ENCODE measurements at places on chromosomes 12 and 14. TPM values are rescaled to one million over a fixed set of nuclear protein-coding genes. Genes with fewer than 3 reads are reported as not detected.

DNA sequence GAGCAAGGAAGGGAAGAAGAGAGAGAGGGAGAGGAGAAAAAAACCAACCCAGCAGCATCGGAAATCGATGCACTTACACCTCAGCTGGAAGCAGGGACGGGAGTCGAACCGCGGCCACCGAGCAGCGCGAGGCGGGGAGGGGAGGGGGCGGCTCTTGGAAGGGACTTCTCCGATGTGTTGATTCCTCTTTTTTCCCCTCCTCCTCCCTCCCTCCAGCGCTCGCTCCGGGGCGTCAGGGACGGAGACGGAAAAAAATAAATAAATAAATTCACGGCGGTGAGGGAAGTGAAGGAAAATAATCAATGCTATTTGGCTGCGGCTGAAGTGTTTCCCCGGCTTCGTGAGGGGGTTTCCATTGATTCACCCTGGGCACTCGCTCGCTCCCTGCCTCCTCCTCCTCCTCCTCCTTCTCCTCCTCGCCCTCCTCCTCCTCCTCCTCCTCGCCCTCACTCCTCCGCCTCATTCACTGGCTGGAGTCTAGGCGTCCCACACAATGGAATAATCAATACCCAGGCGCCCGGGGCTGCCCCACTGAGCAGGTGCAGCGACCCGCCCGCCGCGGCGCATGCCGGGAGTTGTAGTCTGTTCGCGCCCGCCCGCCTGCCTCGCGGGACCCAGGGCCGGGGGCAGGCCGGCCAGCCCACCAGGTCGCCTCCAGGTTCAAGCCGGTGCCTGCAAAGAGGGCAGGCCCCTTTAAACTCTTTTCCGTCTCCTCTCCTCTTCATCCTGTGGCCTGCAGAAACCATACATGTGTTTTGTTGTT lies at the start of gene ZFHX2:
ZFHX2 (minus strand) TSS at position 500 of the 763 bp plus-strand sequence. CDS start 16,440 bp downstream, outside the sequence.
- DNase-seq = no peak

The RPL10L gene
- 0.43 TPM for total RNA-seq

- no peak for DNase-seq
Measured at GRCh38 chr14:31124197-31124596, 83.4 kb downstream of the HECTD1 start.

GRCh38 chr12:24846689-24847088 lies 102.2 kb downstream of the BCAT1 start:
- DNase-seq = no peak

GRCh38 chr12:67698672-67699581 lies 50.4 kb downstream of the DYRK2 start:
- DNase-seq = peak; percentile 37

- DNase-seq = no peak
Measured at GRCh38 chr14:80483331-80483730, 272.0 kb upstream of the DIO2 start.

GRCh38 chr14:54685286-54685845 lies 118.4 kb downstream of the SAMD4A start:
- no peak for DNase-seq

The MSI1 gene
- total RNA-seq = not detected

The FAM90A1 gene
- not detected for total RNA-seq

GRCh38 chr14:94079891-94080620 lies 946 bp downstream of the DDX24 start:
- DNase-seq = peak; percentile 59

- no peak for DNase-seq
Measured at GRCh38 chr14:104705340-104706047, 16.1 kb downstream of the INF2 start.

GRCh38 chr14:34629344-34629656 lies 648 bp downstream of the SNX6 start:
- DNase-seq = no peak

The OR6C68 gene
- not detected for total RNA-seq

DNA sequence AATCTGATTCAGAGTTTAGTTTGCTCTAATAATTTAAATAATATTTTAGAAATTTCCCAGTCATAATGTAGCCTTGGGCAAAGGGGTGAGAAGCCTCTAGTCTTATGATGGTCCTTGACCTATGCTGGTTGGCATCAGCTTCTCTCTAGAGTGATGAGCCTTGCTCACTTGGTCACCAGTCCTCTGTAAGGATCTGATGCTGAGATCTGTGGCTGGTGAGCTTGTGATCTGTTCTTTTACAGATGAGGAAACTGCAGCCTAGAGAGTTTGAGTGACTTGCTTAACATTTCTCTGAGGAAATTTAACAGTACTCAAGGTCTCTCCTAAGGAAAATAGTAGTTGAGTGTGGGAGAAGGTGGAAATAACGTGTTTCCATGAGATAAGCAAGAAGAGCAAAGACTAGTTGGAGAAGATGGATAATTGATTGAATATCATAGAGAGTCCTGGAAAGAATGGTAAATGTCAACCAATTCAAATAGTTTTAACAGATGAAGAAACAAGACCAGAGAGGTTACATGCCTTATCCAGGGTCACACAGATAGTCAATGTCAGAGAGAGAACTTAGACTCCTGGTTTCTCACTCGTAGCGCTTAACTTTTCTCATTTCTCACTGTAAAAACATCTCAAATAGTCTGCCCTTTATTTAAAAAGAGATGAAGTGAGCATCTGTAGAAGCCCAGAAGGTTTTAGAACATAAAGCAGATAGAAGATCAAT lies 89.7 kb upstream of the ETV6 start:
- no peak for DNase-seq

All from fibroblast of villous mesenchyme (primary cell).